ENCODE measurements at places on chromosomes 3 and 15. TPM values are rescaled to one million over a fixed set of nuclear protein-coding genes. Genes with fewer than 3 reads are reported as not detected.

DNA sequence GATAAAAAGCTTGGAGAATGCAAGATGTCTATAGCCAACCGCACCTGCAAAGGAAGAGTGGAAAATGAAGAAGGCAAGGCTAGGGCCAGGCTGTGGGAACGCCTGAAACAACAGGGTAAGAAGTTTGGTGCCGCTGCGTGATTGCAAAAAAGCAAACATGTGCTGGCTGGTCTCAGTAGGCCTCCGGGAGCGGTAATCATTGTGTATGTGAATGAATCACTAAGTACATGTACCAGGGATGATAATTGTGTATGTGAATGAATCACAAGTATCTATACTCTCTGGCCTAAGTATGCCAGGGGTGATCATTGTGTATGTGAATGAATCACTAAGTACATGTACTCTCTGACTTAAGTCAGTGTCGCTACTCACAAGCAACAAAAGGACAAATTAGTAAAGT is 40.3 kb upstream of the PARL start:
- no peak for DNase-seq

GRCh38 chr3:173538410-173538809 is 140.9 kb downstream of the NLGN1 start:
- DNase-seq, result no peak

DNA sequence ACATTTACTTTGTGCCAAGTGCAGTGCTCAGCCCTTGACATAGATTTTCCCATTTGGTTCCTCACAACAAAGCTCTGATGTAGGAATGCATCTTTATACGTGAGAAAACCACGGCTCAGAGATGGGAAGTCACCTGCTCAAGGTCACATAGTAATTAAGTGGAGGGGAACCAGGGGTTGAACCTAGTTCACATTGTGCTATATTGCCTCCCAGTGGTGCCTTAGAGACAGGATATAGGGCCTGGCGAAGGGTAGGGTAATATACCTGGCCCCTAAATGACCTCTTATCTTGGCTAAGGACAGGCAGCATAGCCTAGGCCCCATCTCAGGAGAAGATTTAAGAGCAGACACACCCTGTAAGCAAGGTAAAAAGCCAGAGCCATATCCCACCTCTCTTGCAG is 71.5 kb downstream of the FOXP1 start:
- no peak for DNase-seq

GRCh38 chr15:84697236-84697990 is 18.5 kb downstream of the SEC11A start:
- no peak for DNase-seq

GRCh38 chr3:125436921-125437320 is 61.8 kb upstream of the ZNF148 start:
- no peak for DNase-seq

GRCh38 chr3:194569252-194569651 is 64.0 kb downstream of the TMEM44 start:
- DNase-seq, result no peak

GRCh38 chr3:172666873-172667694 is 43.8 kb downstream of the NCEH1 start:
- peak; percentile 45 for DNase-seq

- no peak for DNase-seq
Observed at GRCh38 chr3:17806201-17806600, 63.8 kb upstream of the TBC1D5 start.

GRCh38 chr3:64958199-64958843 is 270.5 kb upstream of the ADAMTS9 start:
- no peak for DNase-seq

DNA sequence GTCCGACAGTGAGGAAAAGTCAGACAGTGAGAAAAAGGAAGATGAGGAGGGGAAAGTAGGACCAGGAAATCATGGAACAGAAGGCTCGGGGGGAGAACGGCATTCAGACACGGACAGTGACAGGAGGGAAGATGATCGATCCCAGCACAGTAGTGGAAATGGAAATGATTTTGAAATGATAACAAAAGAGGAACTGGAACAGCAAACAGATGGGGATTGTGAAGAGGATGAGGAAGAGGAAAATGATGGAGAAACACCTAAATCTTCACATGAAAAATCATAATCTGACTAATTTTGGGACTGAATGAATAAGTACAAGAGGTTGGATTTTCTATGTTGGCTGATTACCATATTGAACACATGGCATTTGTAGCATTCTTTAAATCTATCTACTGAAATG is 26.2 kb downstream of the SEC62 start:
- DNase-seq, result no peak

DNA sequence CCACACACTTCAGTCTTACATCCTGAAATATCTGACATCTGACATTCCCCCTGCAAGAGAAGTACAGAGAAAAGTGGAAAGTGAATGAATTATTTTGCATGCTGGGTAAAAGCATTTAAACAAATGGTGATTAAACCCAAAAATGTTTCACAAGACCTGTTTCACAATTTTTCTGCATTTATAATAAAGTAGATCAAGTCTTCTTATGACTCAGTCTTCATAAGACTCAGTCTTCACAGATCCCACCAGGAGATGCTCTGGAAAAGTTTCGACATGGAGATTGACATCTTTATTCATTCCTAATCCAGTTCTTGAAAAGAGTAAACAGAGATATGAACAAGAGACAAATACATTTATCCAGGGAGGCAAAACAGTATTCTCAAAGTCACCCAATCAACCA is 13.2 kb upstream of the EDC3 start:
- no peak for DNase-seq

GRCh38 chr15:42749266-42749665 is 12.3 kb upstream of the CDAN1 start:
- DNase-seq, result no peak

DNA sequence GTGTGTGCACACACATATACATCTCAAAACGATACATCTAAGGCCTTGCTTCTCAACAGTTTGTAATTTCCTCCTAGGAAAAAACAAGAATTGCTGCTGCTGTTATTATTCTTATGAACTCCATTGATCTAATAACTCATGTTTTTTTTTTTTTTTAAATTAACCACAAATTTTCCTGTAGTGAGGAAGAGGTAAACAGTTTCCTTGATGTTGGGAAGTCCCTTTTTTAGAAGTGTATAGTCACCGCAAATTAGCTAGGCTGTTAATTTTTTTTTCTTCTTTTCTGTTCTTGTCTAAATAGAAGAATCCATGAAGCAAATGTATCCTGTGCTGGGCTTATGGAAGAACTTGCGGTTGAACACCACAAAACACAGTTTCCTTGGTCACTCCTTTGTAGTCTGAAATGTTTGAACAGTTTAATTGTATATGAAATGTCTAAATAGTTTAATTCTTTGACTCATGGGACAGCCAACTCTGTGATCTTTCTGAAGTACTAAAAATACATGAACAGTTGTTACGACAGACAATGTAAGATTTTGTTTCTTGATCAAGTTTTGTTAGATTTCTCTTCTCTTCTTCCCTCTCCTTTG is 64.5 kb downstream of the MITF start:
- DNase-seq, result no peak

- no peak for DNase-seq
Observed at GRCh38 chr3:99895131-99895696, 77.6 kb downstream of the CMSS1 start.

DNA sequence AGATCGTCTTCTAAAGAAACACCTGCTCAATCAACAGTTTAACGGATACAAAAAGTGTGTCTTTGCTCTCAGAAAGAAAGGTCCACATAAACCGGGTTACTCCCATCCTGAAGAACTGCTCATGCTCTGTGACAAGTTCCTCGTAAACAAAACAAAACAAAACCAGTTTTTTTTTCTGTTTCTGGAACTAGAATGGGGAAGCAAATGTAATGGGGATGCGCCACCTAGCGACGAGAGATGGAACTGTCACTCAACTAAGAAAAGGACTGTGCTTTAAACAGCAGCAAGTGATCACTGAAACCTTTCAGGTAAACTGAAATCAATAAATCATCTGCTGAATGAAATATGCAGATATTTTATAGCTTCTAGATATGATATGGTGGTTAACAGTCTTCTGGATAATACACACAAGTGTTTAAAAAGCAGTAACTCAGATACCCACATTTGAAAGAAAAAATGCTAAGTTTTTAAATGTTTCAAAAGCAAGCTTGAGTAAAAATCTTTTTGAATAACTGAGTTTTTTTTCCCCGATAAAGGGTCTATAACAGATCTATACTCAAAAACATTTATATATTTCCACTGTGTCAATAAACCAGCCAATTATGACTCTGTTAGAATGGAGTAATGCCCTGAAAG is 10.9 kb downstream of the TM2D3 start:
- peak; percentile 65 for DNase-seq

- no peak for DNase-seq
Observed at GRCh38 chr15:31254431-31255175, 72.0 kb upstream of the KLF13 start.

GRCh38 chr15:64690578-64691296 is 84.7 kb downstream of the RBPMS2 start:
- no peak for DNase-seq

- no peak for DNase-seq
Observed at GRCh38 chr3:179482857-179483256, 31.6 kb upstream of the GNB4 start.

DNA sequence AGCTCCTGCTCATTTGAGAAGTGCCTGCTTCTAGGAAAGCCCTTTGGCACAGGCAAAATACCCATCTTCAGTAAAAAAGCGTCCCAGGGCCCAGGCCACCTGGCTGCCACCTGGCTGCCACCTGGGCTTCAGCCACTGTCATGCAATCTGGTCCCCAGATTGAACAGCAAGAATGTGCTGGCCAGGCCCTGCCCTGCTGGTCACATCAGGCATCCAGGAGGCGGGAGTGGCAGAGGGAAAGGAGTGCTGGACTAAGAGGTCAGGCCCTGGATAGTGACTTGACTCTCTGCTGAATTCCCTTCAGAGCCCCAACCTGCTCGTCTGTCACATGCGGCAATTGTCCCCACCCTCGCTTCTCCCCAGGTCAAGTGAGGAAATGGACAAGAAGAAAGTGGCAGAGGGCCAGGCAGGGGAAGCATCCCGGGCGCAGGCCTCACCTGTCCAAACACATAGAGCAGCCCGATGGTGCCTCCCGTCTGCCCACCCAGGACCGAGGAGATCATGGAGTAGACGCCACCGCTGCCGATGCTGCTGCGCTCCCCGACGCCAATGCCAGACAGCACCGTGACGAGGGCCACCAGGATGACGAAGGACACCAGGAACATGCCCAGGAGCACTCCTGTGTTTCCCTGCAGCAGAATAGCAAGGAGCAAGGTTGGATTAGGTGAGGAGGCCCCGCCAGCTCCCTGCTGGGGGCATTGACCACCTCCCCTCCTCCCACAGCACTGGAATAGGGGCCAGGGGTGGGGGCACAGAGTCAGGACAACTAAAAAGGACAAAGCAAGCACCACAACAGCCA is 25.5 kb downstream of the SLC12A8 start:
- DNase-seq, result no peak

- DNase-seq, result no peak
Observed at GRCh38 chr3:76643623-76644304, 396.1 kb upstream of the ROBO2 start.

DNA sequence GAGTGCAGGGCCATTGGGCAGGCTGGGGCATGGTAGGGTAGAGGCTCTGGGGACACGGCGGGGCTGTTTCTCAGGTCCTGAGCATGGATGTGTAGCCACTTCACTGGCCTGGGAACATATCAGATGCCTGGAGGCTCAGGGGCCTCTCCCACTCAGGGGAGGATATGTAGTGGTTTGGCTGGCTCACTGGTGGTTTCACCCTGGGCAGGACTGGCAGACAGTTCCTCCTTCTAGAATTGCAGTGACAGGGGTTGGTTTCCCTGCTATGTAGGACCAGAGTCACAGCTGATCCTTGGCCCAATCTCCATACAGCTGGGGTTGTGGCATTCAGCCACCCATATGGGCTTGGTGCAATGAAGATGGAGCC is 4.8 kb upstream of the ARHGAP31 start:
- no peak for DNase-seq

DNA sequence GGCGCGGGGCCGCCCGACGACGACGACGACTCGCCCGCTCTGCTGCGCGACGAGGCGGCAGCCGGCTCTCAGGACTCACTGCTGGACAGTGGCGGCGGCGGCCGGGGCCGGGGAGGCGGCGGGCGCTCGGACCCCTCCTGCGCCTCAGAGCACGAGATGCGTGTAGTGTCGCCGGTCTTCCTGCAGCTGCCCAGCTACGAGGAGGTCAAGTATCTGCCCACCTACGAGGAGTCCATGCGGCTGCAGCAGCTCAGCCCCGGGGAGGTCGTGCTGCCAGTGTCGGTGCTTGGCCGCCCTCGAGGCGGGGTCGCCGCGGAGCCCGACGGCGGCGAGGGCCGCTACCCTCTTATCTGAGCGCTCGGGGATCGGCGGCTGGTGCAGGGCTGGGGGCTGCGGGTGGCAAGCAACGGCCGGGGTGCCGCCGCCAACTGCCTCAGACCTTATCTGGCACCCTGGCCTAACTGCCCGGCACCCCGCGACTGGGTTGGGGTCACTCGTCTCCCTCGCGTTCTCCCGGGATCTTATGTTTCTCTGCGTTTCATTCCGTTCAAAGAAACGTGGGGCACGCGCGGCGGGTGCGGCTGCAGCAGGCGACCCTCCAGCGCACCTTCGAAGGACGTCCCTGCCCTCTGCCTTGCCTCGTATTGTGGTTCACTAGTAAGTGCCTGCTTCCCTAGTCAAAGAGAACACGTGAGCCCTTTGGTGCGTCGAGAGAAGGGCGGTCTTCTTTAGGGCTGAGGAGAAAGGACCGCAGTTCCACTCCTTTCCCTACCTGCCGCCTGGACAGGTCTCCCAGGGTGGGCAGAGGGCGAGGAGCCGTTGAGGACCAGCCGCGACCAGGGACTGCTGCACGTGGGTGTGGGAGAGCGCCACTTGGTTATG is 1.0 kb downstream of the C3orf80 start:
- DNase-seq, result no peak

GRCh38 chr3:38978729-38979128 is 73.0 kb downstream of the SCN11A start:
- no peak for DNase-seq

GRCh38 chr3:78588906-78589621 is 1178.7 kb downstream of the ROBO1 start:
- DNase-seq, result no peak

GRCh38 chr3:12239301-12239700 is 49.6 kb upstream of the PPARG start:
- DNase-seq, result no peak

- peak; percentile 60 for DNase-seq
Observed at GRCh38 chr3:46893146-46893748, 15.7 kb downstream of the PTH1R start.

DNA sequence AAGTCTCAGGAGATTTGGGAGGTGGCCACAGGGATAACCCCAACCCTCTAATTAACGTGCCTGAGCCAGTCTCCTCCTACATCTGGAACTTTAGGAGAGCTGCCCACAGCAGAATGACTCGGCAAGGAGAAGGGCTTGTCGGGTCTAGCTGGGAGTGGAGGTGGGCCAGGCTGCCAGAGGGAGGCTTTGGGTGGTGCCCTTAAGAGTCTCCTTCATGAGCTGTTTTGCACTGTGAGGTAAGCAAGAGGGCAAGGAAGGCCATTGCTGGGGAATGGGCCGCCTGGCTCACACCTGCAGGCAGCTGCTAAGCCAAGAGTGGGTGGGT is 3.6 kb upstream of the TNK2 start:
- no peak for DNase-seq

Gene CX3CR1
- 0.68 TPM for total RNA-seq

Gene SI
- total RNA-seq, result not detected

Gene ADPRH
- total RNA-seq, result 16.9 TPM

Gene YEATS2
- total RNA-seq, result 7.4 TPM

Gene MCTP2
- total RNA-seq, result 1.1 TPM

Gene VILL
- 0.92 TPM for total RNA-seq

Gene KCNH8
- 0.11 TPM for total RNA-seq

Gene GRIP2
- 37.4 TPM for total RNA-seq

Gene ATR
- 8.0 TPM for total RNA-seq

Gene GSK3B
- 33.4 TPM for total RNA-seq

Gene ANKRD63
- total RNA-seq, result not detected

Gene CLCN2
- total RNA-seq, result 1.6 TPM

Gene GALNT15
- total RNA-seq, result 15.9 TPM

Gene RBM6
- 21.6 TPM for total RNA-seq

Gene PLA2G4D
- total RNA-seq, result not detected
